Panc1 (cell line): ENCODE measurements at places on chromosomes 1 and 21. TPM values are rescaled to one million over a fixed set of nuclear protein-coding genes. Genes with fewer than 3 reads are reported as not detected.

BLACAT1 gene
- total RNA-seq: 0.31 TPM

GJB5 gene
- not detected for total RNA-seq

DNM3 gene
- 0.46 TPM for total RNA-seq

LRRN2 gene
- total RNA-seq: 2.0 TPM

SH3BP5L gene
- 23.9 TPM for total RNA-seq

C1orf116 gene
- total RNA-seq: 0.08 TPM

NEGR1 gene
- 2.7 TPM for total RNA-seq

NR5A2 gene
- 4.3 TPM for total RNA-seq

PGBD2 gene
- total RNA-seq: 7.1 TPM

S100A1 gene
- 2.9 TPM for total RNA-seq

- H3K27me3 ChIP-seq: no peaks in the 10 kb centered on the region
- peaks cover 2% of the 10 kb centered on the region; the same call in 1 of the 2 replicates for H3K36me3 ChIP-seq
- peaks cover 14% of the 10 kb centered on the region for H3K4me1 ChIP-seq
- no peak overlapping the region for H3K27ac ChIP-seq
- no peak for DNase-seq
Observed at GRCh38 chr1:201483373-201483949, 14.5 kb upstream of the PHLDA3 start.

- no peaks in the 10 kb centered on the region for H3K27me3 ChIP-seq
- H3K36me3 ChIP-seq: no peaks in the 10 kb centered on the region
- no peak for DNase-seq
- H3K27ac ChIP-seq: no peak overlapping the region
Observed at GRCh38 chr1:150118716-150119115, 31.0 kb upstream of the PLEKHO1 start.

GRCh38 chr21:18053151-18053550 is 191.5 kb upstream of the CHODL start:
- H3K4me3 ChIP-seq: no peak overlapping the region
- no peaks in the 10 kb centered on the region for H3K4me1 ChIP-seq
- no peak overlapping the region for H3K27ac ChIP-seq
- DNase-seq: no peak
- H3K27me3 ChIP-seq: no peaks in the 10 kb centered on the region

DNA sequence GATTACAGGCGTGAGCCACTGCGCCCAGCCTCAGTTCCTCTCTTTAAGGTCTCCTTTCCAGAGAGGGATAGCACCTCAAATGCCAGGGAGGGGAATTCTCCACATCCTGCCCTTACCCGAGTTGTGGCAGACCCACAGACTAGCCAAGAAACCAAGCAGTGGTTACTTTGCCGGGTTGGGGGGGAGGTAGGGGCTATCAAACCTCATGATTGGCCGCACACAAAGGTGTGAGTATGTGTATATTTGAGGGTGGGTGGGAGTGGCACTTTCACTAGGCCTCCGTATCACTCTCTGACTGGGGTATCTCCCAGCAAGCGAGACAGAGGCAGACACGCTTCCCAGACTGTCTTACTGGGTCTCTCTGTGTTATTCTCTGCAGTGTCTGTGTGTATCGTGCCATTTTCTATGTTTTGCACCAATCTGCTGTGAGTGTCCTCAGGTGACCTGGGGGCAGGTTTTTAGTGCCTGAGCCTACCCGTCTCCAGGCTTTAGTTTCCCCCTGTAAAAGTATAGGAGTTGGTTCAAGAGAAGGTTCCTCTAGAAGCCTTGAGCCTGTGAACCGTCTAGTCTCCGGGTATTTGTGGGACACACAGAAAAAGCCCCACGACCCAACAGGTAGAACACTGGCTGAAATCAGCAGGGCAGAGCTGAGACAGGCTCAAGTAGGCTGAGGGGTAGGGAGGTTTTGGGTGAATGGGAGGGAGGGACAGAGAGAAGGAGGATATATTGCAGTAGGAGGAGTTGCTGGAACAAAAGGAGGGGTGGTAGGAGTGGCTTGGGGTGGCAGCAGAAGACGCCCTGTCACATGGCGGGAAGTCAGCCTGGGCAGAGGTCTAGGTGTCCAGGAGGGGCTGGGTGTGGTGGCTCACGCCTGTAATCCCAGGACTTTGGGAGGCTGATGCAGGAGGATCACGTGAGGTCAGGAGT is 10.3 kb downstream of the LMNA start:
- no peak for DNase-seq
- peaks cover 94% of the 10 kb centered on the region for H3K4me1 ChIP-seq
- peak overlapping the region; percentile 95 for H3K27ac ChIP-seq
- peak overlapping the region; percentile 22 for H3K4me3 ChIP-seq

DNA sequence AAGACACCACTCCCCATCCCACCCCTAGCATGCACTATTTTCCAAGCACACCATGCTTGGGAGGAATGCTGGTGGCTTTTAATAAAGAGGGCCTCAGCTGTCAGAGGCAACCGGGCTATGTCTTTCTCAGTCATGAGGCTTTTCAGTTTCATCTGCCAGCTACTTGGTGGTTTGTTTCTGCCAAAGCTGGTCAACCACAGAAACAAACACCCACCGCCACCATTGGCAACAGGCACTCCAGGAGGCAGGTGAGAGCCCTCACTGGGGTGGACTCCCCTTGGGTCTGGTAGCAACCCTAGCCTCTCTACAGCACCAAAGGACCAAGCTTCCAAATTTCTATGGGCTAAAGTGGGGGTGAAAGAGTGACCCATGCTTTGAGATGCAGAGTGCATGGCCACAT is 54.3 kb upstream of the CD1D start:
- H3K4me1 ChIP-seq: no peaks in the 10 kb centered on the region
- H3K27me3 ChIP-seq: peaks cover 13% of the 10 kb centered on the region

DNA sequence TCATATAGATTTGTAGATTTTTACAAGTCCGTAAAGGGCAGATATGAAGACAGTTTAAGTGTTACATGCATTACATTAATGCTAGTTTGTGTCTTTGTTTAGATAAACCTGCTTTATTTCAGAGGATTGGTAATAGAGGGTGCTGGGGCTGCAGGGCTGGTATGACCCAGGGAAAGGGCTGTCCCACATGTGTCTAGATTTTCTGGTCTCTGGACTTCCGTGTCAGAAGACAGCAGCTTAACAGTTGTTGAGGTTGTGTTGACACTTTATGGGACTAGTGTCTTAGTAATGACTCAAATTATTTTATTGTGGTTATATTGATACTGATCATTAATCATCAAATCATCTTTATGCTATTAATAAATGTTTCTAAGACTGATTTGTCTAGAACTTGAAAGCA is 10.1 kb downstream of the PRDM2 start:
- H3K27me3 ChIP-seq: no peaks in the 10 kb centered on the region
- H3K27ac ChIP-seq: no peak overlapping the region
- no peak overlapping the region for H3K4me3 ChIP-seq
- H3K4me1 ChIP-seq: no peaks in the 10 kb centered on the region; the same call in 1 of the 2 replicates
- no peak for DNase-seq

GRCh38 chr1:22761101-22761500 is 50.5 kb downstream of the EPHB2 start:
- no peak for DNase-seq
- H3K27ac ChIP-seq: no peak overlapping the region
- H3K4me1 ChIP-seq: peaks cover 8% of the 10 kb centered on the region
- no peaks in the 10 kb centered on the region for H3K36me3 ChIP-seq
- H3K27me3 ChIP-seq: no peaks in the 10 kb centered on the region
- no peak overlapping the region for H3K4me3 ChIP-seq

GRCh38 chr1:9871707-9872425 is 38.2 kb downstream of the CTNNBIP1 start:
- no peak overlapping the region for H3K4me3 ChIP-seq
- H3K27me3 ChIP-seq: no peaks in the 10 kb centered on the region
- no peaks in the 10 kb centered on the region for H3K36me3 ChIP-seq
- peaks cover 6% of the 10 kb centered on the region; the same call in 1 of the 2 replicates for H3K4me1 ChIP-seq

- H3K27me3 ChIP-seq: no peaks in the 10 kb centered on the region
- H3K4me3 ChIP-seq: no peak overlapping the region
- H3K4me1 ChIP-seq: no peaks in the 10 kb centered on the region
- H3K27ac ChIP-seq: no peak overlapping the region
- no peak for DNase-seq
Observed at GRCh38 chr1:204003536-204003935, 69.4 kb upstream of the SOX13 start.

DNA sequence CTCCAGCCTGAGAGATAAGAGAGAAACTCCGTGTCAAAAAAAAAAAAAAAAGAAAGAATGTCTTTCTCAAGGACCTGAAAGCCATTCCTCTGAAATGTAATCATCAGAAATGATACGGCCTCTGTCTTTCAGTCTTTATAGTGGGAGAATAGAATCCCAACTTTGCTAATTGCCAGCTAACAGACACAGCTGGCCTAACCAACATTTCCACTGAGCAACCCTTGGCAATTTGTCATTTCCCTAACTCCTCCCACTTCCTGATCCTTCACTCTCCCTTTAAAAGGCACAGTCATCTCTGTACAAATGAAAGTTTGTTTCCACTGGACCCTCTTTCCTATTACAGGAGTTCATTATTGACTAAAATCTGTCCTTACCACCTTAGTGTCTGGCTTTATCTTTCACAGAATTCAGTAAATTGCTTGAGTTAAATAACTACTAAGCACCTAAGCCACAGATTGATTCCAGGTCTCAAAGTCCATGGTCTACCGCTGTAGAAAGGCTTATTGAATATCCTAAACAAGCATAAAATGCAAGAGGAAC is 4.3 kb upstream of the CBR1 start:
- H3K4me3 ChIP-seq: no peak overlapping the region
- no peak for DNase-seq
- no peaks in the 10 kb centered on the region for H3K36me3 ChIP-seq
- no peaks in the 10 kb centered on the region for H3K27me3 ChIP-seq
- H3K4me1 ChIP-seq: peaks cover 3% of the 10 kb centered on the region; the same call in 1 of the 2 replicates

DNA sequence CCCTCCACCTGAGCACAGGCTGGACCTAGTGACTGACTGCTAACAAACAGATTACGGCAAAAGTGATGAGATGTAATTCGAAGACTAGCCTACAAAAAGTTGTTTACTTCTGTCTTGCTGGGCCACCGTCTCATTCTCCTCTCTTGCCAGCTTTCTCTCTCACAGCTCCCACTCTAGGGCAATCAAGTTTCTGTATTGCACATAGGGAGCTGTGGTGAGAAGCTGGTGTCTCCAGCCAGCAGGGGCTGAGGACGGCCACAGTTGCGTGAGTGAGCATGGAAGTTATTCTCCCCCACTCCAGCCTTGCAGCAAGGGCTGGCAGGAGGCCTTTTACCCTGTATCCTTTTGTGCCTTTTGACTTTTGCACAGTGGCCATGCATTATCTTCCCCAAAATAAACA is 8.6 kb upstream of the COL6A2 start:
- H3K4me1 ChIP-seq: no peaks in the 10 kb centered on the region
- no peak overlapping the region for H3K27ac ChIP-seq
- H3K4me3 ChIP-seq: no peak overlapping the region
- H3K36me3 ChIP-seq: no peaks in the 10 kb centered on the region
- no peaks in the 10 kb centered on the region for H3K27me3 ChIP-seq

DNA sequence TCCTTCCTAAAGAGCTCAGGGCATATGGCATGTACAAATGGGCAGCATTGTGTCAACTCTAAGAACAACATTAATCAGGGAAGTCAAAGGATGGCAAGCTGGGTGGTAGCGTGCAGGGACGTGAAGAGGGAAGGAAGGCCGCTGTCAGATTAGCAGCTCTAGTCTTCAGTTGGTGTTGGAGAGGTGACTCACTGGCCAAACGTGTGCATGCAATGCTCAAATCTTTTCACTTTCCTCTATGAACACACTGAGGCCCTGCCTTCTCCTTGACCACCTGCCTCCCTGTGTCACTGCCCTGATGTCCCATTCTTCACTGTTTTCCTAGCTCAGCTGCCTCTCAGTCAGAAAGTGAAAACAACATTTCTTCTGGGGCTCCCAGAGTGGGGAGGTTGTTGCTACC is 5.9 kb upstream of the PIGR start:
- no peak for DNase-seq
- H3K27me3 ChIP-seq: no peaks in the 10 kb centered on the region
- no peak overlapping the region for H3K27ac ChIP-seq
- H3K4me1 ChIP-seq: no peaks in the 10 kb centered on the region
- H3K36me3 ChIP-seq: no peaks in the 10 kb centered on the region
- no peak overlapping the region for H3K4me3 ChIP-seq

- H3K27ac ChIP-seq: no peak overlapping the region
- no peaks in the 10 kb centered on the region for H3K27me3 ChIP-seq
- no peaks in the 10 kb centered on the region; the same call in 1 of the 2 replicates for H3K36me3 ChIP-seq
Observed at GRCh38 chr1:15406614-15407559, 2.8 kb upstream of the EFHD2 start.

GRCh38 chr1:211352985-211353515 is 26.4 kb downstream of the TRAF5 start:
- H3K27me3 ChIP-seq: no peaks in the 10 kb centered on the region
- no peak overlapping the region for H3K27ac ChIP-seq
- no peaks in the 10 kb centered on the region for H3K36me3 ChIP-seq
- H3K4me1 ChIP-seq: no peaks in the 10 kb centered on the region

GRCh38 chr1:226772446-226773139 is 33.5 kb upstream of the ITPKB start:
- no peak overlapping the region for H3K27ac ChIP-seq
- DNase-seq: no peak

GRCh38 chr1:49424782-49425181 is 599.0 kb downstream of the AGBL4 start:
- H3K27ac ChIP-seq: no peak overlapping the region
- H3K27me3 ChIP-seq: no peaks in the 10 kb centered on the region
- DNase-seq: no peak
- H3K36me3 ChIP-seq: no peaks in the 10 kb centered on the region

- DNase-seq: no peak
- H3K4me3 ChIP-seq: no peak overlapping the region
- H3K4me1 ChIP-seq: no peaks in the 10 kb centered on the region
- no peak overlapping the region for H3K27ac ChIP-seq
- no peaks in the 10 kb centered on the region for H3K27me3 ChIP-seq
Observed at GRCh38 chr21:15688016-15688415, 41.8 kb upstream of the USP25 start.

DNA sequence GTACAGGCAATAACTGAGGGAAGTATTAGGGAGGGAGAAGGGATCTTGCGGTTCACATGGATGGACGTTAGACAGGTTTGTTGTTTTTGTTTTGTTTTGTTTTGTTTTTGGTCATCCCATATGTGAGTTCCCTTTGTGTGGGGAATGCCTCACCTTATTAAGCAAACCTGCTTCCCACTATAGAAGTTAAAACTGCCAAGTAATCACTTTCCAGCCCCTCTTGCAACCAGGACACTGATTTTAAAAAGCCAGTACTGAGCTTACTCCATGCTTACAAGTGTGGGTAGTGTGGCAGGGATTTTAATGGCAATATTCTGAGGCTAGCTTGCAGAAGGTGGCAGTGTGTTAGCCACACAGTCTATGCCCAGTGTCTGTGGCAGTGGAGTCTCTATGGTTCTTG is 26.5 kb downstream of the SPATA45 start:
- DNase-seq: no peak
- H3K4me3 ChIP-seq: no peak overlapping the region
- H3K27ac ChIP-seq: no peak overlapping the region
- H3K4me1 ChIP-seq: 0 out of 2 replicates have a peak, but pooled peaks cover 3% of the 10 kb centered on the region

GRCh38 chr1:6785728-6786505 is 663 bp downstream of the CAMTA1 start:
- H3K36me3 ChIP-seq: no peaks in the 10 kb centered on the region
- no peak for DNase-seq
- peak overlapping the region; percentile 78 for H3K4me3 ChIP-seq

DNA sequence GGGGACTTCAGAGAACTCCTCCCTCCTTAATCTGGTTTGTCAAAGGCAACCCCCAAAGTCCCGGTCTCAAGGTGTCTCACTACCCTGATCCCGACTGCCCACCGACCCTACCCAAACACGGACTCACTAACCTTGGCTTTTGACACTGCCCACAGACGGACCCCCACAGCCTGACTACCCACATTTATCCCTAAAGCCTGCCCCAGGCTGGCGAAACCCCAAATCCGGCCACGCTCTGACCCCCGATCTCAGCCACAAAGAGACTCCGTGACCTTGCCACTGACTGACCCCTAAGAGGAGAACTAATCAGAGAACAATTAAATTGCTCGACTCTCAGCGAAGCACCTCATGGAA is 5.2 kb downstream of the ID3 start:
- peaks cover 38% of the 10 kb centered on the region for H3K4me1 ChIP-seq
- no peak for DNase-seq
- peak overlapping the region; percentile 88 for H3K27ac ChIP-seq
- no peaks in the 10 kb centered on the region for H3K27me3 ChIP-seq
- H3K4me3 ChIP-seq: peak overlapping the region; percentile 43
- H3K36me3 ChIP-seq: peaks cover 6% of the 10 kb centered on the region; the same call in 1 of the 2 replicates
